ENCODE measurements at places on chromosomes 2 and 18.

GRCh38 chr2:23430263-23430662 lies 45.3 kb downstream of the KLHL29 start:
- H3K4me1 ChIP-seq, result peaks cover 6% of the 10 kb centered on the region
- no peak overlapping the region for H3K4me3 ChIP-seq
- H3K27me3 ChIP-seq, result no peaks in the 10 kb centered on the region
- DNase-seq, result no peak

GRCh38 chr2:105388971-105389381 lies 9.9 kb downstream of the FHL2 start:
- no peak overlapping the region for H3K27ac ChIP-seq
- no peak for DNase-seq
- H3K36me3 ChIP-seq, result no peaks in the 10 kb centered on the region
- H3K4me1 ChIP-seq, result no peaks in the 10 kb centered on the region
- no peak overlapping the region for H3K4me3 ChIP-seq

DNA sequence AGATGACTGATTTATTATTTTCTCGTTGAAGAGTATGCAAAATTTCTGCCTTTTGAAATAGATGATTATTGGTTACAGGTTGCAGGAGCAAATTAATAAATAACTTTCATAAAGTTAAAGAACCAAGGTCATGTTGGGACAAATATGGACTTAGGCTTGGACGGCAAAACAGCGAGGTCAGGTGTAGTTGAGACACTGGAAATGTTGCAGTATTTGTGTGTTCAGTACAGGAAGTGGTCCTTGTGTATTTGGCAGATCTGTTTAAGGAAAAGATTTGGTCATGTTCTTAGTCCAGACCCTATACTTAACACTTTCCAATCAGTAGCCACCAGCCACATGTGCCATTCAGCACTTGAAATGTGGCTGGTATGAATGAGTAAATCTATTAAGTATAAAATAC lies 486.5 kb downstream of the TDRD15 start:
- H3K4me1 ChIP-seq, result no peaks in the 10 kb centered on the region
- H3K36me3 ChIP-seq, result no peaks in the 10 kb centered on the region
- no peak overlapping the region for H3K4me3 ChIP-seq
- no peak for DNase-seq
- H3K27me3 ChIP-seq, result no peaks in the 10 kb centered on the region
- no peak overlapping the region for H3K27ac ChIP-seq

DNA sequence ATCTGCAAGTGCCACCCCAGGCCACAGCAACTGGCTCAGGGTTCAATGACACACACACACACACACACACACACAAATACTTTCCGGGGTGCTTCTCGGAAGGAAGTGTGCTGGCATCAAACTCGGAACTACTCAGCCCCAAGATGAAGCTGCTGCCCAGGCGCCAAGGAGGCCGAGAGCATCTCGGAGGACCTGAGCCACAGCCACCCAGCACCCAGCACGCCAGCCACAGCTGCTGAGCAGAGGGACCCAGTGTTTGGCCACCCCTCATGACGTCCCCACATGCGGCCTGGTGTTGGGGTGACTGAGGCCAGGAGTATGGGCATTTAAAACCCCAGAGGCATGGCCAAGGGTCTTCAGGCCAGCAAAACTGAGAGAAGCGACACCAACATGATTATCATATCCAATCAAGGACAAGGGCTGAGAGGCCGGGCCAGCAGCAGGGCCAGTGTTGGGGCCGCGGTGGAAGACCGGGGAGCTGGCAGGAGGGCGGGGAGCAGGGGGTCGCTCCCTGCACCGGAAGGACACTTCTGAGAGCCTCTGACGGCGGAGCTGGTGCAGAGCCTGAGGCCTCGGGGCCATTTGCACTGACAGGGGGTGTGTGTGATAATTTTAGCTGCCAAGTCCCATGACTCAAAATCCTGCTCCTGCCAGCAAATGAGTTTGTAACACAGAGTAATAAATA lies 61.8 kb downstream of the BIN1 start:
- no peaks in the 10 kb centered on the region for H3K36me3 ChIP-seq
- no peak overlapping the region for H3K4me3 ChIP-seq
- no peak for DNase-seq
- no peak overlapping the region for H3K27ac ChIP-seq

DNA sequence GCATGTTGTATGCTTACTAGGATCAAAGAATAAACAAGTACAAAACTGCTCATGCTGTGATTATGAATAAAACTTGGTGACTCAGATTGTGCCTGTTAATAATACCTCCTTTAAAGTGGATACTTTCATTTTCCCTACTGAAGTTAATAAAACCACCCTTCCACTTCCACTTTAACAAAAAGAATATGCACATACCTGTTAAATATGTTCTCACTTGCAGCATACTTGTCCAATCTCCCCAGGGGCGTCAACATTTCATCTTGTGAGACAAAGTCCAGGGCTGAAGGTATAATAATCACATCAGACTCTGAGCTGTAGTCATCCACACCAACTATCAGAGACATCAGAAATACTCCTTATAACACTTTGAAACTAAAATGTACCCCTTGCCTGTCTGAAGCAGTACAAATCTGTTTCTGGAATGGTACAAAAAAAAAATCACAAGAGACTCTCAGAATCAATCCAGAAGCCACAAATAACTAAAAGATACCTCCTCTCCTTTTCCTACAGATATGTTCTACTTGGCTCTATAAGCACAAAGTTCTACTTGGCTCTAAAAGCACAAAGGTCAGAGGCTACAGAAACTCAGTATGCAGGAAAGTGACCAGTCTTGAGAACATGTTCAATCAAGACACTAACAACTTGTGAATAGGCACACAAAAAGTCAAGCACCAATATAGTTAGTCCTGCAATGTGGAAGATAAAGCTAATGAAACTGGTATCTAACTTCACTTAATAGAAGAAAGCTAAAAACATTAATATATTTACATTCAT lies 19.3 kb downstream of the PPP4R1 start:
- no peak for DNase-seq
- no peaks in the 10 kb centered on the region for H3K27me3 ChIP-seq
- no peak overlapping the region for H3K4me3 ChIP-seq
- no peaks in the 10 kb centered on the region for H3K4me1 ChIP-seq

DNA sequence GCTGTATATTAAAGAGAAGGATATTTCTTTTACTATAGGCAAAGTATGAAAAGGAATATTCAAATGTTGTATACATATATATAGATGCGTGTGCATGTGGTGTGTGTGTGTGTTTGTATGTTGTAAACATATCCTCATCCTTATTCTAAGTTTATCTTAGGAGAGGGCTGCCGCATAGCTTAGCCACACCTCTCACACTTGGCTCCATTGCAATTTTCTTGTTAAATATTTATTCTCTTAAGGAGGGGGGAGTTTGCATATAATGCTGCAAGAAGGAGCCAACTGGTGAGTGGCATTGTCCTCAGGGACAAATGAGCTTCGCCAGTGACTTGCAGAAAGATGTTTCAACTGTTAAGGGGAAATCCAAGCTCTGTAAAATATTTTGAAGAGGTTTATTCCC lies 360.1 kb upstream of the RND3 start:
- H3K27ac ChIP-seq, result no peak overlapping the region
- H3K27me3 ChIP-seq, result no peaks in the 10 kb centered on the region
- H3K4me3 ChIP-seq, result no peak overlapping the region
- peaks cover 18% of the 10 kb centered on the region for H3K4me1 ChIP-seq

GRCh38 chr2:177315364-177315763 lies 50.8 kb upstream of the NFE2L2 start:
- no peak for DNase-seq
- H3K27ac ChIP-seq, result no peak overlapping the region
- peaks cover 11% of the 10 kb centered on the region for H3K4me1 ChIP-seq
- no peaks in the 10 kb centered on the region for H3K36me3 ChIP-seq

GRCh38 chr18:58416014-58416703 lies 212.7 kb downstream of the ALPK2 start:
- H3K36me3 ChIP-seq, result no peaks in the 10 kb centered on the region

Data from neural progenitor cell (in vitro differentiated cells).